ENCODE measurements at places on chromosomes 3 and 15.

- no peak for DNase-seq
Measured at GRCh38 chr3:16633948-16634347, 28.7 kb upstream of the DAZL start.

GRCh38 chr3:31696009-31696297 lies 163.2 kb downstream of the STT3B start:
- DNase-seq = no peak

- no peak for DNase-seq
Measured at GRCh38 chr3:128349963-128350599, 116.6 kb downstream of the DNAJB8 start.

DNA sequence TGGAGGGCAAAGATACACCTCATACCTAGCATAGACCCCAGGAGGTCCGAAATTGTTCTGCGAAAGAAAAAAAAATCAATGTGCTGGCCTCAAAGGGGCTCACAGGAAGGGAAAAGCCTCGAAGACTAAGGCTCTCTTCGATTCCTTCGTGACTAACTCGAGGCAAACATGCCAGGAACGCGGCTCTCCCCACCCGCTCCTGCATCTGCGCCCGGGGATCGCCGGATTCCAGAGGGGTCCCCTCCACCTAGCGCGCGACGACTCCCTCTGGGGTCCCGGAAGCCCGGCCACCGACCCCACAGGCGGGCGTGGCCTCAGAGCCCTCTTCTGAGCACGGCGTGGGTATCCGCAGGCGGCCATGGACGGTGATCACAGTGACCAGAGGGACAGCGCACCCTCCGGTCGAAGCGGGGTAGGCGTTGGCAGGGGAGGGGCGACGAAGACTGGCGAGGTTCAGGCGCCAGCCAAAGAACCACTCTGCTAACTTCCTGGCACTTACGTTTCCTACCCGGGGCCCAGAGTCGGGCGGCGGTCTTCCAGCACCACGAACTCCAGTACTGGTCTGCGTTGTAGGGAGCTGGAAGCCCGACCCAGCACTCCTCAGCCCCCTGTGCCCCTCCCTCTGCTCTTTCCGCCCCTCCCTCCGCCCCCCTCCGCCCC lies 515 bp upstream of the EIF3J start:
- DNase-seq = peak; percentile 75

GRCh38 chr3:114743746-114744485 lies 403.2 kb downstream of the ZBTB20 start:
- no peak for DNase-seq

DNA sequence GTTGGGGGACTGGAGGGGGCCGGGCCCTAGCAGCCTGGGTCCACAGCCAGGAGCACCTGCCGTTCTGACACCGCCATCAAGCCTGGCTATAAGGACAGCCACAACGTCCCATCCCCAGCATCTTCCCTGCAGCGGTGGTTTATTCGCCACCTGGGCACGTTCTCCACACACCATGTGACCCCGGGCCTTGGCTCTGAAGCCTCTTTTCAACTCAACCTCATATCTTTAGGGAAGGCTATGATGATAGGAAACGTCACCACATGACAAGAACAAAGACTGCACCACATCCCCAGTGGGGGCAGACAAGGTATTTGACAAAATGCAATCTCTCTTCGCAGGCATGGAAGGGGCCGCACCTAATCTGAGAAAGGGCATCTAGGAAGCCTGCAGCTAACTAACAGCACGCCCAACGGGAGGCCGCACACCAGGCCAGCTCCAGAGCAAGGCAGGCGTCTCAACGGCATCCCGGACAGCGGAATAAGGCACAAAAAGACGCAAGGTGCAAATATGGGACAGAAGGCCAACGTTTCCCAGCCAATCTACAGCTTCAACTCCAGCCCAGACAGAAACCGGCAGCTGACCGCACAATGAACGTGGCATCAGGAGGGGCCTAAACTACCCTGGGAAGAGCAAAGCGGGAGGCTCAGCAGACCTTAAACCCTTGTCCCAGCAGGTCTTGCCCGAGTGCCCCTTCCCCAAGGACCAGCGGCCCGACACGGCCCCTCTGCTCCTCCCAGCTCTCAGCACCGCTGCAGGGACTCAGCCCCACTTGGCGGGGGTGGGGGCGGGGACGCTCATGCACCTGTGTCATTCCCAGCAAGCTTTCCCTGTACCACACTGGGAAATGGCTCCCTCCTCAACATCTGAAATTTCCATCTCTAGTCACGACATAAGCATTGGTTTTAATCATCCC lies 41.9 kb downstream of the NIPA2 start:
- DNase-seq = no peak

- DNase-seq = no peak
Measured at GRCh38 chr3:9347081-9347480, 15.8 kb upstream of the THUMPD3 start.

DNA sequence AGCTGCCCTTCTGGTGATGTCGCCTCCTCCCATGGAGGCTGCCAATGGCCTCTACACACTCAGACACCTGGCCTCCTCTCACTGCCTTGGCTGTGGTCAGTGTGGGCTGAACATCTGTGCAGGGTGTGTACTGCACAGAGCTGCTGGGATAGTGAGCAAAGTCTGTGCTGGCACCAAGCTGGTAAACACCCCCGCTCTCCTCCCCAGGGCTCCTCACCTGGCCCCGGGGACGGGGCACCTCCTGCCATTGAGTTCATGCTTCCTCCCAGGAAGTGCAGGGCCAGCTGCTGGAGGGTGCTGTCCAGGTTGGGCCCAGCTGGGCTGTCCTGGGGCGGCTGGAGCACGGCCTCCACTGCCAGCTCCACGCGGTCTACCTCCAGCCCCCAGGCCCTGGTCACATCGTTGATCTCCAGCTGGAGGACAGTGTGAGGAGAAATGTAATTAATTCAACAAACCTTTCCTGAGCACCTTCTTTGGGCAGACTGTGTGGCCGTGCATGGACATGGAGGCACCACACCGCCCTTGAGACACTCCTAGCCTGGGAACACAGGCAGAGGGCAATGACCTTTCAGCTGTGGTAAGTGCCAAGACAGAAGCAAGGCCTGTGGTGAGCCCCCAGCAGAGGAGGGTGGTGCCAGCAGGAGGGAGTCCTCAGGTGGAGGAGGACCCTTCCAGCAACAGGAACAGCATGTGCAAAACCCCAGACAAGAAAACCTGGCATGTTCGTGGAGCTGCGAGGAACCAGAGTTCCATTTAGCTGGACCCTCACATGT lies 6.8 kb downstream of the STOML1 start:
- no peak for DNase-seq

DNA sequence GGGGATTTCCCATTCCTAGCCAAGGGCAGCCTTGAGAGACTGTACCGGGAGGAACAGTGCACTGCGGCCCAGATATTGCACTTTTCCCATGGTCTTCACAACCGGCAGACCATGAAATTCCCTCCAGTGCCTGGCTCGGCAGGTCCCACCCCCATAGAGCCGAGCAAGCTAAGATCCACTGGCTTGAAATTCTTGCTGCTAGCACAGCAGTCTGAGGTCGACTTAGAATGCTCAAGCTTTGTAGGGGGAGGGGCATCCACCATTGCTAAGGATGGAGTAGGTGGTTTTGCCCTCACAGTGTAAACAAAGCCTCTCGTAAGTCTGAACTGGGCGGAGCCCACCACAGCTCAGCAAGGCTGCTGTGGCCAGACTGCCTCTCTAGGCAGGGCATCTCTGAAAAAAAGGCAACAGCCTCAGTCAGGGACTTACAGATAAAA lies 156.3 kb downstream of the FRMD5 start:
- DNase-seq = no peak

GRCh38 chr3:45003859-45004258 lies 22.2 kb upstream of the CLEC3B start:
- no peak for DNase-seq
